Hippocampal formation (tissue), 2 donors: ENCODE measurements at places on chromosomes 12 and 14.

- DNase-seq: no peak
Observed at GRCh38 chr14:34957771-34958286, 25.0 kb upstream of the SRP54 start.

- no peak for DNase-seq
Observed at GRCh38 chr14:102532204-102532658, 22.7 kb upstream of the ANKRD9 start.

GRCh38 chr12:6620137-6620884, 13.1 kb upstream of the CHD4 start:
- DNase-seq: no peak

- DNase-seq: no peak
Observed at GRCh38 chr12:121366063-121366459, 13.8 kb upstream of the ANAPC5 start.

DNA sequence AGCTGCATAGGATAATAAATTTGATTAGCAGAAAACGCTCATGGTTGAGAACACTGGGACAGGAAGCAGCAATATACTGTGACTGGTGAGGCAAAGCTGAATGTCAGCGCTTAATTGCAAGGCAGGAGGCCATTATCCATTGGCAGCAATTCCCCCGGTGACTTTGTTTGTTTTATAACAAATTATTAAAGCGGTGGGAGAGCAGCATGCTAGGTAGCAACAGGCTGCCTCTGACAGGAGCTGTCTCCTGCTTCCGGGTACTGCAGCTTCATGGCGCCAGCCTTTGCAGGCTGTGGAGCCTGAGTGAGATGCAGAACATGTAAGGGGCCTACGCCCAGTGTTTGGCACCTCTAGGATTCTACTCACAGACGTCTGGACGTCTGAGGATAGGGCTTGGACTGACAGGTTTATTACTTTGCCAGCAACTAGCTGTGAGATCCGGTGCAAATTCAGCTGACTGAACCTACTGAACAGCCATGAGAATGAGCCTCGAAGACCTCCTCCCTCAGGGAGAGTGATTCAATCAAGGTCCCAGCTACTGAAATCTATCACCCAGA, 82.1 kb upstream of the SSTR1 start:
- DNase-seq: no peak

- no peak for DNase-seq
Observed at GRCh38 chr14:34930591-34931091, 52.2 kb upstream of the SRP54 start.

GRCh38 chr14:69688299-69688649, 76.9 kb downstream of the SUSD6 start:
- DNase-seq: peak; percentile 64

GRCh38 chr14:95021588-95021987, 135.7 kb downstream of the DICER1 start:
- DNase-seq: no peak

DNA sequence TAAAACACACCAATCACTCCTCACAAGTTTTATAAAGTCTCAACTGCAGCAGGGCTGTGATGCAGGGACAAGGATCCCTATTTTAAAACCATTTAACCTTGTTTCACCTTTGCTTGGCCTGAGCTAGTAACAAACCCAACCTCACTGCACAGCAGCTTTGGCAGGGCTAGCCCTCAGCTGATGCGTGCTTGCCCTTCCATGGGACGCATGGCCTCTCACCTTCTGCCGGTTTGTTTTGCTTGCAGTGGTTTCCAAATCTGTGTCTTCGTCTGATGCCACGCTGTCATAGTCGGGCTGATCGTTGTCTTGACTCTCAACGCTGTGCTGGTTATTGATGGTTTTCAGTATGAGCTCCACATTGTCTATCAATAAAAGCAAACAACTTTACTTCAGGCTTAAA, 43.3 kb downstream of the GIT2 start:
- DNase-seq: no peak

DNA sequence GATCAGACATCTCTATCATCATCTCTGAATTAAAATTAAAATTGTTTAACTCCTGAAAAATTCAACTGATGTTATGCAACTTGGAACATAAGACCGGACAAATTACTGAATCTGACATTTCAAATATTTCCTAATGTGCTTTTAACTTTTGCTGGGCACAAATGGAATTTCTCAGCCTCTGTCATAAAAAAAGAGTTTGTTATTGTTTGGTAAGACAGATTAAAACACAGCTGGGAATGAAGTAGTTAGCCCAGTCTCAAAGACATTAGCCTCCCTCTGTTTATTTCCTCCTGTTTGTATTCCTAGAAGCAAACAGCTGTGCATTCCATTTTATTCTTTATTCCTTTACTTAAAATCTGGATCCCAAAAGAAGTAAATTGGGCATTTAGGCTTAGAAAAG, 29.4 kb downstream of the PLEKHA5 start:
- DNase-seq: no peak

DNA sequence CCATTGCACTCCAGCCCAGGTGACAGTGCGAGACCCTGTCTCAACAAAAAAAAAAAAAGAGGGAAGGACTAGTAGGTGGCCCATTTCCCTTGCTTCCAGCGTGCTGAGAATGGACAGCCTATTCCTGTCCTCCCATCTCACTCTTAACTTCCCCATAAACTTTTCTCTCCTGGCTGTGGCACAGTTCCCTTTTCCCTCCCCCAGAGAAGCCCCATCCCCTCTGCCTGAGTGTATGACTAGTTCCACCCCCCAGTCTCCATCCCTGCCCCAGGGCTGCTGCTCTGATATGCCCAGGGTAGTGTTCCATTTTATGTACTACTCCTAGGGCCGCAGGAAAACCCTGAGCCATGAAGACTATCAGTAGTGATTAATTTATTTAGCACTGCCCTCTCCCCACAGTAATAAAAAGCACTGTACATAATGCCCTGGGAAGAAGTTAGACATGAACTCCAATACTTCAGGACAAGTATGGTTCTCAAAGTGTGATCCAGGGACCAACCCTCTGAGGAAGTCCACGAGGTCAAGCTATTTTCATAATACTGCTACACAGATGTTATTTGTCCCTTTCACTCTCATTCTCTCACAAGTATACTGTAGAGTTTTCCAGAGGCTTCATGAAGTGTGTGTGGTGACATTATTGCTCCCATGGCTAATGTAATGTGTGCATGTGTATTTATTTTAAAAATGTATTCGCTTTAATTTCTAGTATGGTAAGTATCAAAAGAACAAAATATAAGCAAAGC, 11.5 kb upstream of the CHD4 start:
- DNase-seq: no peak

DNA sequence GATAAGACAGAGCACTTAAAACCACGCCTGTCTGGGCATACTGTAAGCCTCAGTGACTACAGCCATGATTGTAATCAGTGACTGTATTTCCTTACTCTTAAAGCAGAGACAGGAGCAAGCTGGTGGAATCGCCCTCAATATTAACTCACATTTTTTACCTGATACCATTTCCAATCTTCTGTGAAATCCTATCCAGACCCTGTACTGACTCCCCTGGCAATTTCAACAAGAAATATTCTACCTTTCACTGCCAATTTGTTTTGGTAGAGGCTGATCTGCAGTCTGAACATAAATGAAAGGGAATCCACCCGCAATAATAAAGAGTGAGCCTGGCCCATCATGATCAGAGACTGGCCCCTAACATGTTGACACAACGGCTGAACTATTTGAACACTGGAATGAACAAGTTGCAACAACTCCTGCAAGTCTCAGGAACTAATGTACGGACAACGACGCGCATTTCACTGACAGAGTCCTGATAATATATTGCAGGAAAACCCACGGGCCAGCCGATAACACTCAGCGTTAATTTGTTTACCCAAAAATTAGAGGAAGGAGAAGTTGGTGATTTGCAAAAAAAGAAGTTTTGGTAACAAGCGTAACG, 195.5 kb upstream of the BTG1 start:
- no peak for DNase-seq

- no peak for DNase-seq
Observed at GRCh38 chr12:131586761-131587160, 124.1 kb upstream of the SFSWAP start.

DNA sequence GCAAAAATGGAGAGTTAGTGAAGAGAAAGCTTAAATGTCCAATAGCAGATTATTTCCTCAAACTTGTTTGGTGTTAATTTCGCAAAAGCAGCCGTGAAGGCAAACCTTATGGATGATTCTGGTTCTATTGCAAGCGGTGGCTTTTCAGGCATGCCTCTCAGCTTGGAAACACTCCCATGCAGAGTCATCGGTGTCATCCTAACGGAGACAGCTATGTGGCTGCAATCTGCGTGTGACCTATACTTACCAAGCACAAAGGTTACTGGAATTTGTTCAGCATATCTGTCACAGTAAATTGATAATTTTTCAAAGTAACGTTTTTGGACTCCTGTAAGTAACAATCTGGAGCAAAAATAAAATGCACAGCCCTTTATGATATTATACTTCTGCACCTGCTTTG, 5.0 kb downstream of the BEST3 start:
- DNase-seq: no peak

DNA sequence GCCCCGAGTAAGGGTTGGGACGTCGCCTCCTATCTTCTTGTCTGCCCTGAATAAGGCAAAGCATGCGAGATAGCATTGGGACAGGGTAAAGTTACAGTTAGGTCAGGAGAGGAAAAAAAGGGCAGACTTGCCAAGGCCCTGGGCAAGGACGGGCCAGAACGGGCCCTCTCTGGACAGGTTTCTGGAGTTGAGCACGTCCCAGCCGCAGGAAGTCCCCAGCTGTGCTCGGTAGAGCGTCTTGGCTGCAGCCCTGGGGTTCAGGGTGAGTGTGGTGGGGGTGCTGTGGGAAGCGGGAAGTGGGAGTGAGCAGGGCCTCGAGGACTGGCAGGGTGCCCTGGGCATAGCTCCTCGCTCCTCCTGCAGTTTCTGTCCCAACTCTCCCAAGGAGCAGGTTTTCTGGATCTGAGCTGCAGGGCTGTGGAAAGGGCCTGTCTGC, 5.4 kb downstream of the RPS6KL1 start:
- DNase-seq: no peak

DNA sequence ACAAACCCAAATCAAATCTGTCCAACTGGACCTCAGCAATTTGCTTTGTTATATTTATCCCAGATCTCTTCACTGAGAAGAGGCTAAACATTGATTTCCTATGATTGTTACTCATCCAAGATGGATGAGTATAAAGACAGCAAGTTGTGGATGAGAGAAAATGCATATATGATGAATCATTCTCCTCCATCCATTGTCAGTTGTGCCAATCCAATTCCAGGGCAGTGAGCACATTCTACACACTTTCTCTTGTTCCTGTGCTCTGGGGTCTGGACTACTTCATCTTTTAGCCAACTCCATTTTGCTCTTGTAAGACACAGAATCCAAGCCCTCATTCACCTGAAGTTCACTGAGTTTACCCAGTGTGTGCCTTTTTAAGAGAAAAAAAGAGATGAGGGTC, 105.7 kb downstream of the GCH1 start:
- DNase-seq: no peak

DNA sequence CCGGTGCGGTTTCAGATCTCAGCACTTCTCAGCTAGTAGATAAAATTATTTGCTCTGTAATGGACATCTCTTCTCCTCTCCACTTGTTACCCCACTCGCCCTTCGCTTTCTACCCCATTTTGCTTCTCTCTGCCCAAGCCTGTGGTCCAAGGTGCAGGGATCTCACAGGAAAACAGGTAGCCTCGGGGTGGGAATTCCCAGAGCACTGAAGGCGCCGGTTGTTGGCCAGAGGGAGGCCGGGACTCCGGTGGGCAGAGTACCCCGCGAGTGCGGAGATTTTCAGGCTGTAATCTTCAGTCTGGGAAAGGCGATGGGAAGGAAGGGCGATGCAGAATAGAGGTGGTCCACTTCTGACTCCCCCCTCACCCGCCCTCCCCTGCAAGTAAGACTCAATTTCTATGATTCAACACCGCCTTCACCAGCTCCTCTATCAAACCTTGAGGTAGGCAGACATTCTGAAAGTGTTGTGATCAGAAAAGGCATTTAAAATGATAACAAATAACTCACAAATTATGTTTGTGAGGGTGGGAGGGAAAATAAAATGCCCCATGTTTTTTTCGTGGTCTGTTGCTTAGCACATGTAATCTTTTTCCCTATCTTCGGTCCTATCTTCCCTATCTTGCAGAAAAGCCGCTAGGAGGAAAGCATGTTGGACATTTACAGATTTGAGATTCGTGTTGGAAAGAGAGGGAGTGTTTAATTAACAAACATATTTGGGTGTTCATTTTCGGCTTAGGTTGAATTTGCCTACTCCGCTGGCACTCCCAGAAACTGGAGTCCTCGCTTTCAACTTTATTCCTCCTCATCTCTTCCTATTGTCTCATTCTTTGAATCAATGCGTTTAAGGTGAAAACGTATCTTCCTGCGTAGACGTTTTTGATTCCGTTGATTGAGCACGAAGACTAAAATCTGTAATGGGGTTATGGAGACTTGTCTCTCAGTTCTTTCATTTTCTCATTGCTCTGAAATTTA, 8.5 kb downstream of the FOXG1 start:
- DNase-seq: no peak

DNA sequence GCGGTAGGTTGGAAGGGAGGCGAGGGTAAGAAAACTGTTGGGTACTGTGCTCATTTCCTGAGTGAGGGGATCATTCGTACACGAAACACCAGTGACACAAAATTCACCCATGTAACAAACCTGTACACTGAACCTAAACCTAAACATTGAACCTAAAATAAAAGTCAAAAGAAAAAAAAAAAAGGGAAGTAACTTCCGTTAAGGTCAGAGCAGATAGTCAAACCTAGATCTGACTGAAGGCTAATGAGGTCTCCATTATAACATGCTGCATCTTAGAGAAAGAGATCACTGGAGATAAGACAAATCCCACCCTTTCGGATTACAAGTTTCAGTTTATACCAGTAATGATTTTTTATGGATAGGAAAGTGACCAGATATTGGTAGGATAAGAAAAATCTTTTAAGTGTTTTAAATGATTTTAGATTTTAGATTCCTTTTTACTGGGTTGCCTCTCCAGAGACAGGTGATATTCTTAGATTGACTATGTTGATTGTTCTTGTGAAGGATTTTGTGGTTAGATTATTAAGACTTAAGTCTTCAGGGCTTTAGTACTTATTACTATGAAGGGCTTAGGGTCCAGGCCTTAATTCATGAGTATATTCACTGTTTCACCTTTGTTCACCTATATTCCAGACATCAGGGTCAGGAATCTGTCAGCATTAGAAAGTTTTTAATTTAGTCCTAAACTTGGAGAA, 11.2 kb upstream of the NCKAP1L start:
- DNase-seq: no peak

- DNase-seq: no peak
Observed at GRCh38 chr14:86088156-86088555, 558.2 kb downstream of the FLRT2 start.

GRCh38 chr12:49974231-49974675, 1.5 kb downstream of the AQP6 start:
- DNase-seq: peak; percentile 72
